ENCODE measurements at places on chromosomes 3 and 15.

DNA sequence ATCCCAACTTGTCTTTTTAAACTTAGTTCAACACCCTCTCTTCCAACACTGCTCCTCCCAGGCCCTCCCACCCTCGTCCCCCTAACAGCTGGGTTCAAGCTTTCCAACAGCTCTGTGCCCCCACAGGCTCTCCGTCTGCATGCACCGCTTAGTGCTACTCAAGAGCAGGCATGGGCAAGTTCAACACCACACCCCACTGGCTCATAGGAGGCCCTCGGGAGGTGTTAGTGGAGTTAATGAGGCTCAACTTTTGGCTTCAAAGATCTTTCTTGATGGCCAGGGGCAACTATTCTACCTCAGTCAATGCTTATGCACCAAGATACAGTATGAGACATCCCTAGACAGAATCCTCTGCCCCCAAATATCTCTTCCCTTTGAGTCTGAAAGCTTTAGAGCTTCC, 114.4 kb downstream of the ANP32A start:
- no peak for DNase-seq

- no peak for DNase-seq
These were observed 575.0 kb upstream of the SGO1 start for GRCh38 chr3:20760981-20761380.

DNA sequence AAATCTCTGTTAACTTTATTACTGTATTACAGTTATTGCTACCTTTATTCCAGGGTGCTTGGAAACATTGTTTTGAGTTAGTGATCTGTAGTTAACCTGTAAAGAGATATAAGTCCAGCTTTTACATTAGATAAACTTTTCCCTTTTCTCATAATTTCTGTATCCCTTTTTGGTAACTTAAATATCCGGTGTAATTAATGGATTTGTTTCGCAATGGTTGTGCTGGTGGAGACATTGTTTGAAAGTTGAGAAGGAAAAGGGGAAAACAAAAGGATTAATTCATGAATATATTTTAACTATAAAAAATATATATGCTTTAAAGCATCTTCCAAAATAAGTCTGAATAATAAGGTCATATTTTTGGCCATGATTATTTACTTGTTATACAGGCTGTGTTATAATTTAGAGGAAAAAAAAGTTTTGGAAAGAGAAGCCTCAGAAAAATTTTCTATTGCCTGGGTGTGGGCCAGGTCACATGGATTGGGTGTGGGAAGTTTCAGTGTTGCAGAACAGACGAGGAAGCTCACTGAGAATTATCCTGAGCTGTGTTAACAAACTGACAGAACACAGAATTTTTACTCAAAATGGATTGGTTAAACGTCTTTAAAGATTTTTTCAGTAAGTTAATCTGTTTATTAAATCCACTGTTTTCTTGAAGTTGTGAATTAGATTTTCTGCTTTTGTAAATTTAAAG, 27.7 kb upstream of the IL20RB start:
- peak; percentile 23 for DNase-seq

DNA sequence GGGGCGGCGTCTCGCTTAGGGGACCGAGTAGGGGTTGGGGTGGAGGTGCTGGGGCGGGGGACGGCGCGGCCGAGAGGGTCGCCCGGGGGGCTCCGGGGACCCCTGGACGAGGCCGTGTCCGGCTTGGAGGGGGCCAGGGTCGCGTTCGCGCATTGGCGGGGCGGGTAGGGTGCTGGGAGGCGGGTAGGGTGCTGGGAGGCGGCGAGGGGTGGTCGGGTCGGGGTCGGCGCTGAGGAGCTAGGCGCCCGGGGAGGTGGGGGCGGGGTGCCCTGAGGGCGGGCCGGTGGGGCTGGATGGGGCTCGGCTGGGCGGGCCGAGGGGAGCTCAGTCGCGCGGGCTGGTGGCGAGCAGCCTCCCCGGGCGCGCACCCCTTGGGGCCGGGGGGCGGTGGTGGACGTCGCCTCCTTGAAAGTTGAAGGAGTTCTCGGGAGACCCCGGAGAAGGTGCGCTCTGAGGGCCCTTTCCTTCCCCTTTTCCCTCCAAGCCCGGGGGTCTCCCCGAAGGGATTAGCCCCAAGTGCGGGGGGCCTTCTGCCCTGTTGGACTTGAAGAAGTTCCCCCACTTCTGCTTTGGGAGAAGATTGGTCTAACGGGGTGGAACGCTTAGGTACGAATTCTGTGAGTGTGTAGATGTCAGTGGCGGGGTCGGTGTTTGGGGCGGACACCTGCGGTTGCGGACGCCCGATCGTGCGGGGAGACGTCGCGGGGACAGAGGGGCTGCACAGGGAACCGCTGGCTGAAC, 543 bp downstream of the MEF2A start:
- no peak for DNase-seq

DNA sequence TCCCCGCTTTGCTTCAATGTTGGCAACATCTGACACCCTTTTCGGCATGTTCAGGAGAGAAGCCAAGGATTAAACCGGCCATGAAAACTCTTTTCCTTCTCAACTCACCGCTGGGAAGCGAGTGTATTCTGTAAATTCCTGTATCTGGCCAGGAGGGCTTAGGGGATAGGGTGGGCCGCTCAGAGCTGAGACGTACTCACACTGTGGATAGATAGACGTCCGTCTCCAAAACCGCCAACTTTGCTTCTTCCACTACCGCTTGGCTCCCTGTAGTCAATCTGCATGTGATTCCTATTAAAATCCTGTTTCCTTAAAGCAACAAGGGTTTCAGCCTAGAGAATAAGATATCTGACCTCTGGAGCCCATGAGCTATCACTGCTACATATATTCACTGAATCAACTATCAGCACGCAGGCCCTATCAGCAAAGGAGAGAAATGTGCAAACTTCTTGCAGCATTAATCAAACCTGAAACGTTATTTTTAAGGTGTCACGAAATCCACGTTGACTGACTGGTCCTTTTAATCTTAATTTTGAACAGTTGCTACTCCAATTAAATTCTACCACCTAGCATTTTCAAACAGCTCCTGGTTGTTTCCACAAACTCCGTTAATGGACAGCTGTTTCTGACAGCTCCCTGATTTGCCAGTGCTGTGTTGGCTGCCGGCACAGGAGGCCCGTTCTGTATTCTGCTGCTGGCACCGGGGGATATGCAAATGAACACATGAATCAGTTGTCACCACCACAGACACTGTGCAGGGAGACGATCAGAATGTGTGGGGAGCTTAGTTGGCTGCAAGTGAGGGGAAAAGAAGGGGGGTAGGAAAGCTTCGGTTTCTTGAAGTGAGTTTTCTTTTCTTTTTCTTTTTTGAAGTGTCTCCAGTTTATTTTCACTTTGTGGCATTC, 438.9 kb upstream of the ARRDC4 start:
- DNase-seq: no peak

GRCh38 chr3:10287936-10288574, 4.7 kb downstream of the GHRL start:
- DNase-seq: no peak

DNA sequence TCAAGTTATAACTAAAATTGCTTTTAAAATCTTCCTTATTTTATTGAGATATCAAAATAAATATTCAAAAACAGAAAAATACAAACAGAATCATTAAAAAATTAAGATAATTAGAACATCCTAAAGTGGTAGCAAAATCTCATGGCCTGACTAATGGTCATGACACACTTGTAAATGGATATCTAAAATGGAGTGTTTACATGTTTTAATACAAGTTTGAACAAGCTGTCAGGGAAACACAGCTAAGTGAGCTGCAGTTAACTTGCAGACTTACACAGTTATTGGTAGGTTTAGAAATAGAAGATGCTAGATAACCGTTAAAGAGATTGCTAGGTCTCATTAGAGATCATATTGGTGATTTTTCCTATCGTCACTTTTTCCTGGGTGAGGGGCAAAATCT, 242.3 kb downstream of the LPP start:
- no peak for DNase-seq

DNA sequence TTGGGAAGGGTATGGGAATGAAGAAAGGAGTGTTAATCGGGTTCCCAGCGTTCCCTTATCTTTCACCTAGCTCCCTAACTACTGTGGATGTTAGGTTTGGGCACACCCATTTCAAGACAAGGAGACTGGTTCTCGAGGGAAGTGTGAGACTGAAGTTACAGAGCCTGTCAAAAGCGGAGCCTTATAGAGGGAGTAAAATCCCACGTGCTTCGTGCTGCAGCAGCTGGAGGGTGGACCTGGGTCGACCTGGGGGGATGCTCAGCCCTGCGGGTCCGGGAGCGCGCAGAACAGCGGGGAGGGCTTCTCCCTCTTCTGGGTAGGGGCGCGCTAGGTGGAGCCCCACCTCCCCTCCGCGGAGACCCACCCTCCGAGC, 314 bp upstream of the TMED3 start:
- no peak for DNase-seq

GRCh38 chr3:172174513-172175253, 135.3 kb downstream of the FNDC3B start:
- no peak for DNase-seq

GRCh38 chr3:139243710-139244109, 100.1 kb upstream of the MRPS22 start:
- DNase-seq: no peak

DNA sequence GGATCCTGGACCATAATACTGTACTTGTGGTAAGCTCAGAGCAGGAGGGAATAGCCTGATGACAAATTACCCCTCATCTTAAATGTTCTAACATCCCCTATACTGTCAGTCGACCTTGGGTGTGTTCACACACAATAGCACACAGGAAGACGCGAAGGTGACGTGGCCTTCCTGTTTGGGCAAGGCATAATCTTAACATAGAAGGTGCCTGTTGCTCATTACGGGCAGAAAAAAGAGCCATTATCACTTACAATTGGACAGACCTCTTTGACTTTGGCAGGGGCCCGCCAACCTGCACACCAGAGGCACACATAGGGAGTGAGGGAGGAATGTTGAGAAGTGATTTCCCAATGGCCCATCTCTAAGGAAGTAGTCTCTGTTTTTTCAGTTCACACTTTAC, 144.2 kb downstream of the ANO10 start:
- DNase-seq: no peak

DNA sequence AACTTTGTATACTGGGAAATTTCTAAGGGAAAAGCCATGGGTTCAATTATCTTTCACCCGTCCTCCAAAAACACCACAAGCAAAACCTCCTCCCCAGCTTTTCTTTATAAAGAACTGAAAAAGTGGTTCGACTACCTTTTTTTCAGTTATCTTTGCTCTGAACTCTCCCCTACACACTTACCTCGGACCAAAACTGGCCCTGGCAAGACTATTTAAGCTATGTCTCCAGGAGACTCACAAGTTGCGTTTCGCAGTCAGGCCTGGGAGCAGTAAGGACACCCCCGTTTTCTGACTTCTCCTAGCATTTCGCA, 645 bp downstream of the COPS2 start:
- peak; percentile 15 for DNase-seq

DNA sequence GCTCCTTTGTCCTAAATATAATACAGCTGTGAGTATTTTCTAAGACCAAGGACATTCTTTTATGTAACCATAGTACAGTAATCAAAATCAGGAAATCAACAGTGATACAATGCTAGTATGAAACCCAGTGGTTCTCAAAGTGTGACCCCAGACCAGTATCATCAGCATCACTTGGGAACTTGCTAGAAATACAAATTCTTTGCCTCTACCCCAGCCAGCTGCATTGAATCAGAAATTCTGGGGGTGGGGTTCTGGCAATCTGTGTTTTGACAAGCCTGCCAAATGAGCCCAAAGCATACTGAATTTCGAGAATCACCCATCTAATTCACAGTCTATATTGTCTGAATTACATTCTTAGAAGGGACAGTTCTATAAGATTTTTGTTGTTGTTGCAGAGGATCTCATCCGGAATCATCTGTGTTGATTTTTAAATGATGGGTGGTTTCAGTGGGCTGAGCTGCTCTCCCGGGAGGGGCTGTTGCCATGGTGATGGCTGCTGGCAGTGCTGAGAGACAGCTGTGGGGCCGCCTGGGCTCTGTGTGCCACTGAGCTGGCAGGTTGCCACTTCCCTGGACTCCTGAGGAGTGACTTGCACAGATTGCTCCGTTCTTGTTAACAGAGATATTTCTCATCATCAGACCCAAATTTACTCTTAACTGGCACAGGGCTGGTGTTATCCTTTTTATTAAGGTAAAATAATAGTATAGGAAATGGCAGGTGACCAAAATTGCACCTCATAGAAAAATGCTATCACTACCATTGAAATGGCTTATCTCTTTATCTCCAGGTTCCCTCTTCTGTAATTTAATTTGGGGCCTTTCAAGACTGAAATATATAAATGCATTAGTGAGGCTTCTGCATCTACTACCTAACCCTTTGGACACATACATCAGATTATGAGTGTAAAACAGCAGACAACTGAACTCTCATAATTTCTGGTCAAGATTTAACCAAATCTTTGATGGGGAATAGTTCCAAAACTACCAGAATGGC, 56.5 kb downstream of the NEK11 start:
- DNase-seq: no peak

GRCh38 chr3:87359826-87360225, 83.4 kb upstream of the POU1F1 start:
- no peak for DNase-seq

GRCh38 chr15:70435369-70435768, 328.0 kb downstream of the UACA start:
- no peak for DNase-seq

DNA sequence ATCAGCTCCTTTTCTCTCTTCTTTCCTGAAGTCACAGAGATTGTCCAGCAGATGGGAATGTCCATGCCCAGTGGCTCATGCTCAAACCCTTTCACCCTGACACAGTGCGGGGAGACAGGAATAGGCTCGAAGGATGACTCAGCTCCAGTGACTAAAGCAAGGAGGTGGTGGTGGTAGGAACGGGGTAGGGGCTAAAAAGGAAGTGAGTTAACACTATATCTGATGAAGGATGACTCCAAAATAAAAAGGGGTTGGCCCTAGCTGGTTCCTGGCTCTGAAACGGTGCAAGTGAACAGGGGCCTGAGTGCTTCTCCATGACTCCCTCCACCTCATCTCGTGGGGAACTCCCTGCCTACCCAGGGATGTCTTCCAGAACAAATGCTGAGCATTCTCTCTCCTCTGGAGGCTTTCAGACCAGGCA, 167.4 kb upstream of the LPP start:
- peak; percentile 97 for DNase-seq

DNA sequence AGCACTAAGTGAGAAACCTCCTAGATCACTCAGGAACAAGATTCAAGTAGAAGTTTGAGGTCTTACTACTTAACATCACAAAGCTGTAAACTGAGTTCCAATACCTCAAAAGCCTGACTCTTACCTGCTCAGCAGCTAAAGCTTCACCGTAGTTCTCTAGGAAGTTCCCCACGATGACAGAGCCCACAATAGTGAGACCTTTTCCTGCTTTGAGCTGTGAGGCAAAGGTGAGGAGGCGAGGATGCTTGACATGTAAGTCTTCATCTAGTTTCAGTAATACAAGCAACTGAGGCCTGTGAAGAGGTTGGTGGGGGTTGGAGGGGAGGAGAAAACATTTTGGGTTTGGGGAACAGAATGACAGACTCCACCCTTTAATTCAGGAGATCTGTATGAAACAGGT, 15.7 kb downstream of the EMC4 start:
- no peak for DNase-seq

- DNase-seq: no peak
These were observed 93.4 kb downstream of the MBNL1 start for GRCh38 chr3:152362086-152362485.

Data from NCI-H226 (cell line).